SK-N-SH treated with all-trans-retinoic acid at 6 μM for 48 hours (cell line): ENCODE measurements at places on chromosomes 7 and 10.

- ATAC-seq: no peak; the same call in 2 of the 3 replicates
These were observed 47.4 kb upstream of the CC2D2B start for GRCh38 chr10:95860166-95860940.

GRCh38 chr10:26368463-26368862 lies 69.7 kb upstream of the APBB1IP start:
- no peak for ATAC-seq

DNA sequence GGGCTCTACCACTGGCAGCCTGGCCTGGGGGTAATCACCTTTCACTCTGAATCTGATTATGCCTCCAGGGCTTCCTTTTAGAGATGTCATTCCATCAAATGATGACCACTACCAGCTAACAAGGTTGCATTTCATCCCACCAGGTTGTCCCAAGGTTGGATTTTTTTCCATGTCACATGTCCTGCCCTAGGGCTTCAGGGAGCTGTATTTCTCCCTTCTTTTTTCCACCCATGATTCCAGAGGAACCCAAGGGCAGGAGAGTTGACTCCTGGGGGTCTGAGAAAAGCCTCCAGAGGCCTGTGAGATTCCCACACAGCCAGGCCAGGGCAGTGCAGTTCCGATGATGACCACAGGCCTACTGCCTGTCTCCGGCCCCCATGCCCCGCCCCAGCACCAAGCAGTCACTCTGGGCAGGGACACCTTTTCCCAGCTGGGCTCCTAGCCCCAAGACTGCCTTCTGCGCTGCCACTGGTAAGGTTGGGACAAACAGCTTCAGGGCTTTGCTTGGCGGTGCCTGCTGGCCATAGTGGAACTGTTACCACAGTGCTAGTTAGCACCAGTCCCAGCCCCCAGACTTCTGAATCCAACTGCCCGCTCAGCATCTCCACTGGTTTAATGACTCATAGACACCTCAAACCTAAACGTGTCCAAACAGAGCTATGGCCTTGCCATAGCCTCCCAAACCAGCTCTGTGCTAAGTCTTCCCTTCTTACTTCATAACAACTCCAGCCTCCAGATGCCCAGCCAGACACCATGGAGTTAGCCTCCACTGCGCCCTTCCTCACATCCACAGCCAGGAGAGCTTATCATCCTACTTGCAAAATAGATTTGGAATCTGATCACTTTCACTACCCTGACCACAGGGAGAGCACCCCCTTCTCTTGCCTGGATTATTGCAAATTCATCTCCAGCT lies 133.7 kb downstream of the ARHGAP22 start:
- no peak; the same call in 2 of the 3 replicates for ATAC-seq

DNA sequence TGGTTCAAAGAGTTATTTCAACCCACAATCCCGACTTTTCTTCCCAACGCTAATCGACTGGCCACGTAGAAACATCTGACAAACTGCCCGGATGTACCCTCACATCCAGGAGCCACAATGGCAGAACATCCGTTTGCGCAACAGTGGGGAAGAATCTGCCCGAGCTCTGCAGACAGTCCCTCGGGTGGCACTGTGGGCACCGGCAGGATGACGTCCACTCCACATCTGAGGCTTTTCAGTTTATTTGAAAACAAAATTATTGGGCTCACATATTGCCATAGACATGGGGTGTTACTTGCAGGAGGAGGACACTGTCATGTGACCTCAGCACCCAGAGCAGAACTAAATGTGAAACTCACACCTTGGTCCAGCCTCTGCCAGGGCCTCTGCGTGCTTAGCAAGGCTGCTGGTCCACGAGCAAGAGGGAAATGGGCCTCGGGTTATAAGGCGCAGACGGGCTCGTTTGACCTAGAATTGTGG lies 84.1 kb downstream of the MKI67 start:
- ATAC-seq: no peak

DNA sequence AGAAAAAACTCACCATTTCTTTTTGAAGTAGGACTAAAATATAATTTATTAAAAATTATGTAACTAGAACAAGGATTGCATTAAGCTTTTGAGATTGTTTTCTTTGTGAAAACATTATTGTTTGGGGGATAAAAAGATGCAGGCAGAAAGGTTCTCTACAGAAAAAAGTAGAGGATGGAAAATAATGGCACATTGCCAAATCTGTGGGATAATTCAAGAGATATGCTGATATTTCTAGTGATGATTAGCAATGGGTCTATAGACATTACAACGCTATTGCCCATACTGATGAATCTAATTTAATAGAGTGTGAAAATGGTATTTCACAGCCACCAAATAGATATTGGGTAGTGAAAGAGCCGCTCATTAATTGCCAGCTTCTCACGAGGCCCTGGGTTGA lies 204.3 kb downstream of the RAPGEF5 start:
- no peak for ATAC-seq

DNA sequence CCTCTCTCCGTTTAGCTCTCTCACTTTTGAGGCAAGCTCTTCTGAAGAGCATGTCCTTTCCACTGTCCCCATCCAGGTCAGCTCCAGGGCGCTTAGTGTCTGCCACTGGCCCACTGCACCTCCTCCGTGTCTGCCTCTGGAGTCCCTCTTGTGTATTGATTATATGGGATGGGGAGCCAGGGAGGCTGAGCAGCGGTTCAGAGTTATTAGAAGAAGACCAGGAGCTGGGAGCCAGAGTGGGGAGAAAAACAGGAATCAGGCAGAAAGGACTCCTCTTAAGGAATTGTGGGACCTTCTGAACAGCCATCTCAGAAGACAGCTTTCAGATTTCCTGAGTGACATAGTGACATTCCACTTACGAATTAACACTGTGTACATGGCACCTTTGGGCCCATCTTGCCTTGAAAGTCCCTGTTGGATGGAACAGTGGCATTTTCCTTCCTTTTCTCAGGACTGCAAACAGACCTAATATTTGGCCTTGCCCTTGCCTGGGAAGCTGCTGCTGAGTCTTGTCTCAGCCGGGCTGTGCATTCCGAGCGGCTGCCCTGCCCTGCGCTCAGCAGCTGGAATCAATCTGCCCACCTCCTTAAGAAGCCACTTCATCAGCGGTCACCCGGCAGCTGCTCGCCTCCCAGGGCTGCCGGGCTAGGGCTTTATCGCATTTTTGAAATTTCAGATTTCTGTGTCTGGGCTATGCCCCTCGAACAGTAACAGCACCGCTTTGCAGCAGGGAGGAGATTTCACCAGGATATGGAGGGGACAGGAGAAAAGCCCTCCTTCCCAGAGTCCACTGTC lies 81.1 kb upstream of the PRKG1 start:
- peak; percentile 70 for ATAC-seq
